SW 1271 (cell line): ENCODE measurements at places on chromosomes 1 and 21.

- DNase-seq = no peak
These were observed 1548.6 kb upstream of the B3GALT2 start for GRCh38 chr1:194734970-194735369.

- DNase-seq = no peak
These were observed 33.6 kb downstream of the LGR6 start for GRCh38 chr1:202227053-202227672.

DNA sequence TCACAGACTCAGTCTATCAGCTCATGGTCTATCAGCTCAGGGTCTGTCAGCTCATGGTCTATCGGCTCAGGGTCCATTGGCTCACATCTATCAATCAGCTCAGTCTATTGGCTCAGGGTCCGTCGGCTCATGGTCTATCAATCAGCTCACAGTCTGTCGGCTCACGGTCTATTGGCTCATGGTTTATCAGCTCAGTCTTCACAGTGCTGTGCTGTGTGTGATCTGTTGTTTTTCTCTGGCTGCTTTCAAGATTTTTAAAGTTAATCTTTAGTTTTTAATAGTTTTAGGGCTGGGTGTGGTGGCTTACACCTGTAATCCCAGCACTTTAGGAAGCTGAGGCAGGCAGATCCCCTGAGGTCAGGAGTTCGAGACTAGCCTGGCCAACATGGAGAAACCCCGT is 14.4 kb downstream of the C1orf159 start:
- DNase-seq = no peak

DNA sequence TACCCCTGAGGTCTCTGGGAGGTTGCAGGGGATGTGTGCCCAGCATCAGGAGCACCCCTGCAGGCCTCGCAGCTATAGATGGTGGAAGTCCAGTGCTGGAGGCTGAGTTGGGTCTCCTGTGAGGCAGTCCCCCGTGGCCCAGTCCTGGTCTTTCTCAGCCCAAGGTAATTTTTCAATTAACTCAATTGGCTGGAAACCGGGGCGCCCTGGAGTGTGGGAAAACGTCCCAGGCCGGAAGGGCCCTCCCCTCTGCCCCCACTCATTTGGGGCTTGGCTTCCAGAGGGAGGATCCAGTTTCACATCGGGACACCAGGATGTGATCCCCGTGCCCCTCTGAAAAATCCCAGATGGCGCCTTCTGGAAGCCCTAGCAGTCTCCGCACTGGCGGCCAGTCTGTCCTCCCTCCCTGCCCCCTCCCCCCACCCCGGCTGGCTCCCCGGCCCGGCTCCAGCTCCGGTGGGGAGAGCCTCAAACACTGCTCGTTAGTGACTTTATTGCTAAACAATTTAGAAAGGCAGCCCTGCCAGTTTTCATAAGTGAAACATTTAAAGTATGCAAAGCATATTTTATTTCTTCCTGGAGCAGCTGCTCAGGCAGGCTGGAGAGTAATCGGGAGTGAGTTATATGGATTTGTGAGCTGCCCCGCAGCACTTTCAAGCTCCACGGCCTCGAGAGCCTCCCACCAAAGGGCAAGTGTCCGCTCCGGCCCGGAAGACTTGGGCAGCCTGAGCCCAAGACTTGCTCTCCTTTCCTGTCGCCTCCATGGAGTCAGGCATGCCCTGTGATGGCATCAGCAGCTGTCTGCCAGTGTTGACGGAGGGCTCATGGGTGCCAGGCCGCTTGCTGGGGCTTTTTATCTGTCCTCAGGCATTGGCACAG is 208.2 kb upstream of the TMEM51 start:
- no peak for DNase-seq

DNA sequence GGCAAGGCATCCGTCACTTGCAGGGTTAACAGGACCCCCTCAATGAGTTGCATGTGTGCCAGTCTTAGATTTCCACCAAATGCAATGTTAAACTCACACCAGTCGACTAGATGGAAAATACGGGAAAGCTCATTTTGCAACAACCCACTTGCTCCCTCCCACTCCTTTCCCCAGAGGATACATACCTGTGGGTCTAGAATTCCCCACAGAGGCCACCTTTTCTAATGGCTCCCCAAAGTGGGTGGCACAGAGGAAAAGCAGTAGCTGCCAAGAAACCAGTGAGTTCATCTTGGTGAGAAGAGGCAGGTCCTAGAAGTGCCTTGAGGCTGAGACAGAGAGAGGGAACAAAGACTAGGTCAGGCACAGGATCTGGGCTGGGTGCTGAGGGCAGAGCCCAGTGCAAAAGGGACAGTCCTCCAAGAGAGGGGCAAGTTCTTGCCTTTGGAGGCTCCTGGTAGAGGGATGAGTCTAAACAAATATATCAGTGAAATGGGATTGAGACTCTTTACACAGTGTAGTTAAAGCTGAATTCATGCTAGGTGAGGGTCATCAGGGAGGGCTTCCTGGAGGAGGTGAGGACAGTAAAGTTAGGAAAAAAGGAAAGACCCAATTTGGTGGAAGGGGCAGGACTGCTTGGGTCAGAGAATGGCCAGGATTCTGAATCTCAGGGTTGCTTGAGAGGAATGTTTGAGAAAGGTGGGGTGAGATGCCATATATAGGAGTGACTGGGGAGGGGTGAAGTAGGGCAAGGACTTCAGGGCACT is 3.5 kb downstream of the KISS1 start:
- no peak for DNase-seq

- no peak for DNase-seq
These were observed 40.0 kb downstream of the LHX8 start for GRCh38 chr1:75174031-75174760.

DNA sequence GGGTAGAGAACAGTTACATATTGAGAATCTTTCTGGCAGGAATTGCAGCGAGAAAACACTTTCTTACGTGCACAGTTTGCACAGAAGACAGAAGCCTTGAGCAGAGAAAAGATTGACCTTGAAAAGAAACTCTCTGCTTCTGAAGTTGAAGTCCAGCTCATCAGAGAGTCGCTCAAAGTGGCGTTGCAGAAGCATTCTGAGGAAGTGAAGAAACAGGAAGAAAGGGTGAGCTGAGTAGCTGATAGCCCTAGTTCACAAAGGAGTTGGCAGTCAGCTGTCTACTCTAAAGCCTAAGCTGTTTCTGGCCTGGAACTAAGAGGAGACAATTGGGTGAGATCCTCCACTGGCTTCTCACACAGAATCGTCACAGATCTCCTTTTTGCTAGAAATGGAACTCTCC is 20.3 kb upstream of the SH3BGRL3 start:
- no peak for DNase-seq

- DNase-seq = no peak
These were observed 20.7 kb upstream of the SLC19A1 start for GRCh38 chr21:45562965-45563364.

DNA sequence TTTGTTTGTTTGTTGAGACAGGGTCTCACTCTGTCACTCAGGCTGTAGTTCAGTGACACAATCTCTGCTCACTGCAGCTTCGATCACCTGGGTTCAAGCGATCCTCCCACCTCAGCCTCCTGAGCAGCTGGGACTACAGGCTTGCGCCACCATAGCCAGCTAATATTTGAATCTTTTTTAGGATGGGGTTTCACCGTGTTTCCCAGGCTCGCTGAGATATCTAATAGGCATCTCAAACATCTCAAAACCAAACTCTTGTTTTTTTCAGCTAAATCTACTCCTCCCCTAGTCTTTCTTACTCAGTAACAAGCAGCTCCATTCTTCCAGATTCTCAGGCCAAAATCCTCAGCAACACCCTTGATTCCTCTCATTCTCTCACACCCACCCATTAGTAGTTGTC is 22.0 kb upstream of the SRRM1 start:
- DNase-seq = no peak

DNA sequence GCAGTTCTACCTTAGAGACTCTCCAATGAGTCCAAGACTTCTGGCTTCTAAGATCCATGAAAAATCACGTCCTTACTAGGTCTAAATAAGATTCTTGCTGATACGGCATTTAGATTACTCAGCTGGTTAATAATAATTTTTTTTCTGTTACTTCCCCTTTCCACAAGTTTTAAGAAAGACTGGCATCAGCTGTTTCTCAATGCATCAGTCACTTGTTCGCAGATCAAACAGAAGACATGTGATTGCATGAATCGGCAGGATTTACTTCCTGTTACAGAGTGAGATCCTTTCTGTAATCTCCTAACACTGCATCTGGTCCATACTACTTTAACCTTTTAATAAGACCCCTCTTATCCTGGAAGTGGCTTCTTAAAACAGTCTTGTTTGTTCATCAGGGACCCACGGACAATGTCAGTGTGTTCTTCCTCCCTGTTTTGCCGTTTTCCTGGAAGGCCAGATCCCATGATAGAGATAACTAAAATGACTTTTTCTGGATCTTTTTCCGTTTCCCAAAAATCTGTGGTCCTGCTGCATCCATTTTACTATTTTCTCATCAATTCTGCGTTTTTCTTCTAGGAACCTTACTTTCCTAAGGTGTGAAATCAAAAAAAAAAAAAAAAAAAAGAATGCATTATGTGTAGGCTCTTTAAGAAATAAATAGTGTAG is 6.1 kb downstream of the NPL start:
- no peak for DNase-seq

DNA sequence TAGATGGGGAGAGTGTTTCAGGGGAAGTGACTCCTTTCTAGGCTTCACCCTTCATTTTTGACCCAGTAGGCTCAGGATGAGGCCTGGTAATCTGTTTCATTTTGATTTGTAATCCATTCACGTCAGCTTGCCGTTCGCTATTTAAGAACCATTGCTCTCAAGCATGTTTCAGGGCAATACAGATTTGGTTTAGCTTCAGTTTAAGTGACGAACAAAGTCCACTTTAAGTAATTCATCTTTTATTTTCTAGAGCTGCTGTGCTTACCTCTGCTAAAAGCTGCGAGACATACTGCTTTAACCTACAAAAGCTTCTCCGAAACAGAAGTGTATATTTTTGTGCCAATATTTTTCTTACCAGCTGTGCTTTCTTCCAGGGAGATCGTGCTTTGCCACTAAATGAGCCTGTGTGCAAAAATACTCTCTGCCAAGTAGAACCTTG is 8.9 kb upstream of the FMO3 start:
- DNase-seq = no peak

- no peak for DNase-seq
These were observed 1.0 kb downstream of the PLPP3 start for GRCh38 chr1:56578138-56578962.

GRCh38 chr1:167137793-167138510 is 44.1 kb downstream of the STYXL2 start:
- no peak for DNase-seq

GRCh38 chr1:201883266-201883665 is 5.4 kb upstream of the SHISA4 start:
- no peak for DNase-seq

GRCh38 chr1:84912726-84913554 is 19.9 kb upstream of the LPAR3 start:
- DNase-seq = no peak

- DNase-seq = no peak
These were observed 65.1 kb downstream of the KCNK1 start for GRCh38 chr1:233679030-233679429.

GRCh38 chr1:36771240-36771639 is 263.1 kb downstream of the GRIK3 start:
- DNase-seq = no peak

DNA sequence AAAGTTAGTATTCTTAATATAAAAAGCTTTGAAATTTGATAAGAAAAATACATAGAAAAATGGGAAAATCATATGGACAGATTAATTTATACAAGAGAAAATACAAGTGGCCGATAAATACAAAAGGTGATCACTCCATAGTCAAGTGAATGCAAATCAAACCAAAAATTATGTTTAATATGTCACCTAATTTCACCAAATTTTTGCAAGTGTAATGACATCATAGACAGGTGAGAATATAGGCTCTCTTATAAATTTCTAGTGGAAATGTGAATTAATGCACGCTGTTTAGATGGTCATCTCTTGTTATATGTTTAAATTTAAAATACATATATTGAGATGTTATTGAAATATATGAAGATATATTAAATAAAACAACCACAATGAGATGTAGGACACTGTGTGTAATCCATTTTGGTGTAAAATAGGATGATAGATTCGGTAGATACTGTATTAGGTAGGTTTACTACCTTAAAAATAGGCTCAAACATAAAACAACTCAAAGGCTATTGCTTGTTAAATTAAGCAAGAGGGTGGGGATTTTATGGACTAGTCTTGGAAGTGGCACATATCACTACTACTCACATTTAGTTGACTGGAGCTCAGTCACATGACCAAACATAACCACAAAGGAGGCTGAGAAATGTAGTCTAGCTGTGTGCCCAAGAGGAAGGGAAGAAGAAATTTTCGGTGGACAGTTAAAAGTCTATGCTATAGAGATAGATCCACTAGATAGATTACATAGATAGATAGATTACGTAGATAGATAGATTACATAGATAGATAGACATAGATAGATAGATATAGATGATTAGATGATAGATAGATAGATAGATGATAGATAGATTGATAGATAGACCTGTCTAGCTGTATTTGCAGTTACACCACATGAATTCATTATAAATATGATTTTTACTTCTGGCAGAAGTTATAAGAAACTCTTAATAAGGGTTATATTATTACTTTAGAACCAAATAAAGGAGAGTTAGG is 9.2 kb downstream of the INSL5 start:
- no peak for DNase-seq

DNA sequence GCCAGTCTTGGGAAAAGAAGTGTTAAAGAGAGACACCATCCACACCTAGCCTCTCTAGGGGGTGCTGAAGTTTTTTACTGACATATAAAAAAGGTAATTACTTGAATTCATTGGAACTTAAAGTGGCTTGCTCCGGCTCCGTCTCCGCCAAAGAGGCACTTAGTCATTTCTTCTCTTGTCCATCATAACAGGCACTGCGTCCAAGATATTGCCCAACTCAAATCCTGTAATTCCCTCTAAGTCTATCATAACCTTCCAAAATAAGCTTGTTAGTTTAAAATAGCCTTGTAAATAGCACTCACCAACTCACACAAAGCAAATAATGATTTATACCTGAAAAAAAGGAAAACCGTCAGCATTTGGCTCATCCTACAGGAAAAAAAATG is 160.5 kb downstream of the ZBTB18 start:
- no peak for DNase-seq

DNA sequence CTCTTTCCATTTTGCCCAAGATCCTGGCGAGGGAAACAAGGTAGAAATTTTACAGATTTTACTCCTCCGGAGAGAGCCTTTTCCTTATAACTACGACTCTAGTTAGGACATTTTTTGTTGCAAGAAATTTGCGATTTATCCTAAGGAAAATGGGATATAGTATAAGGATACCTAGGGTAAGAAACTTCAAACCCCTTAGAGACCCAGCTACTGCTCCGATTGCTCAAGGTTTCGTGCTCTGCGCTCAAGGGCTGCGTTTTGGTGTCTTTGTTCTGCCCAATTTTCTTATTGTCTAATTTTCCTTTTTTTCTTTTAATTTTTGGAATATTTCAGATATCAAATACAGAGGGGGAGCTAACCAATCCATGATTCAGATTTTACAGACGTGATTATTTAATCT is 1.5 kb downstream of the TTC3 start:
- DNase-seq = no peak

GRCh38 chr1:215797859-215798258 is 230.8 kb downstream of the KCTD3 start:
- DNase-seq = no peak

GRCh38 chr1:177645491-177646190 is 324.2 kb downstream of the SEC16B start:
- no peak for DNase-seq

- DNase-seq = peak; percentile 59
These were observed 5.3 kb downstream of the PSRC1 start for GRCh38 chr1:109277434-109278204.
